IPS DF 6.9 (cell line): ENCODE measurements at places on chromosomes 11 and 22.

- no peak for DNase-seq
Observed at GRCh38 chr22:25182131-25183110, 17.2 kb upstream of the CRYBB3 start.

GRCh38 chr22:33873186-33873585 is 47.1 kb downstream of the LARGE1 start:
- DNase-seq, result no peak

DNA sequence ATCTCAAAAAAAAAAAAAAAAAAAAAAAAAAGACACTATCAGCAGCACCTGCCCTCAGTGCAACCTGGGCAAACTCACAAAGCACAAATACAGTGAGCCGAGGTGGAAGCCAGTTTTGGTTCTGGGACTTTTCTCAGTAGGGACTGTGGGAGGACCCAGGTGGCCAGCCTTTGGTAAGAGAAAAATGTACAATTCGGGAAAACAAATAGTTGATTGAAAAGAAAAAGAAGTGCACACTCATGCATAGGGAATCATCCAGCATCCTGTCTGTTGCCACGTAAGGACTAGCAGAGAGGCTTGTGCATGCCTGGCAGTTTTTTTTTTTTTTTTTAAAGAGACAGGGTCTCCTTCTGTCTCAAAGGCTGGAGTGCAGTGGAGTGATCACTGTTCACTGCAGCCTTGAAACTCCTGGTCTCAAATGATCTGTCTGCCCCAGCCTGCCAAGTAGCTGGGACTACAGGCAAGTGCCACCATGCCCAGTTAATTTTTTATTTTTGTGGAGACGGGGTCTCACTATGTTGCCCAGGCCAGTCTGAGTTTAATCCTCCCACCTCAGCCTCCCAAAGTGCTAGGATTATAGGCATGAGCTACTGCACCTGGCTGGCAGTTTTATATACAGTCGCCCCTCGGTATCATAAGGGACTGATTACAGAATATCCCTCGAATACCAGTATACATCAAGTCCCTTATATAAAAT is 36.7 kb downstream of the TPST2 start:
- no peak for DNase-seq

DNA sequence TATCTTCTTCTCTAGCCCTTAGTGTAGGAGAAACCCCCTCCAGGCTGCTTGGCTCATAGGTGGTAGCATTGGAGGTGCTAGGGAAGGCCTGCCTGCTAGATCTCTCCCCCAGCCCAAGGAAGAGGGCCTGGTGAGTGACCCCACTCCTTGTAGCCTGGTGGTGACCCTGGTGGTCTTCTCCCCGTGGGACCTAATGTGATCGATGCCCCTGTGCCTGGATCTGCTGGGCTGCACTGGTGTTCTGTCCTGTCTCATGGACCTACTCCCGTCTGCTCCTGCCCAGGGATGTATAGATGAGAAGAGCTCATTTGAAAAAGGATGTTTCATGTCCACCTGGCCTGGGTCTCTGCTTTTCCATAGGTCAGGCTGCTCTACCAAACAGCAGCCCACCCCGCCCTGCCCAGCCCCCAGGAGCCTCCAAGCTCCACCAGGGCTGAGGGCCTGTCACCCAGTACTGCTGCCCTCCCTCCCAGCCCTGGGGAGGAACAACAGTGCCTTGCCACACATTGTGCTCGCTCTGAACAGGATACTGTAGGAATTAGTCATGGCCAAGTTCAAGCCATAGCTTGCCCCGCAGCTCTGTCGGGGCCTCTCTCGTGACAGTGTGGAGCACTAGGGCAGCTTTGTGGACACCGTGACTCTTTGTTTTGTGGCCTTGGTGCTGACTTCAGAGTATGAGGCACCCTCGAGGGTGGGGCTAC is 19.7 kb downstream of the SLC37A2 start:
- no peak for DNase-seq

DNA sequence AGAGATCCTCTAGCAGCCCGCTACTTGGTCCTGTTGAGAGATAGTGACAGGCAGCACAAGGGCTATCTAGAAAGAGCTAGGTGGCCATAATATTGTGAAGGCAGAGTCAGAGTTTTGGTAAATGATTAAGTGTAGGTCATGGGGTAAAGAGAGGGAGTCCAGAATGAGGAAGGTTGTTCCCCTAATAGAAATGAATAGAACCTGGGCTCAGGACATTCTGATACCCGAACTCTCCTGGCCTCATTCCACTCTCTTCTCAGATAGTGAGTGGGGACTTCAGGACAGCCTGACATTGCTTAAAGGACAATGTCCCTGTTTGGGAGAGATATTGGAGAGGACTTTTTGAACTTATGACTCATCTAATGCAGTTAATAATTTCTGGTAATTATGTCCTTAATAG is 20.6 kb downstream of the SLC5A1 start:
- no peak for DNase-seq

DNA sequence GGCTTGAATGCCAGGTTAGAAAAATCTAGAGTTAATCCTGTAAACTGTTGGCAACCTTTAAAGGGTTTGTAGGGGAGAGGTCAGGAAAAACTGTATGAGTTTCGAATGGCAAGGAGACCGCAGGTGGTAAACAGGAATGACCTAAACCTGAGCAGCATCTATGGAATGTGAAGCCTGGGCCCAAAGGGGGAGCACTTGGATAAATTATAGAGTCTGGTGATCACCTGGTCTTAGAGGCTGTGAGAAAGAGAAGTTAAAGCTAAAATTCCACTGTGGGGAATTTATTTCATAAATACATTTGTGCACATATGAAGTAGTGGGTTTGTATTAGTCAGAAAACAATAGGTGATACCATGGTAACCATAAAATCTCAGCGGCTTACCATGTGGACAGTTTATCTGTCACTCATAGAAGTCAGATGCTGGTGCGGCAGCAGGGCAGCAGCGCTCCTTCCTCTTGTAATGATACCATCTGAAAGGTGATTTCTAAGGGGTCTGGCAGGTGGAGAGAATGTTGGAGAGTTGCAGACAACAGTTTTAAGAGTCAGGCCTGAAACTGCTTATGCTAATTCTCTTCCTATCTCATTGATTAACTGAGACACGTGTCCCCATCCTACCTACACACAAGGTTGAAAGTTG is 1104.4 kb upstream of the CCDC90B start:
- DNase-seq, result peak; percentile 35

DNA sequence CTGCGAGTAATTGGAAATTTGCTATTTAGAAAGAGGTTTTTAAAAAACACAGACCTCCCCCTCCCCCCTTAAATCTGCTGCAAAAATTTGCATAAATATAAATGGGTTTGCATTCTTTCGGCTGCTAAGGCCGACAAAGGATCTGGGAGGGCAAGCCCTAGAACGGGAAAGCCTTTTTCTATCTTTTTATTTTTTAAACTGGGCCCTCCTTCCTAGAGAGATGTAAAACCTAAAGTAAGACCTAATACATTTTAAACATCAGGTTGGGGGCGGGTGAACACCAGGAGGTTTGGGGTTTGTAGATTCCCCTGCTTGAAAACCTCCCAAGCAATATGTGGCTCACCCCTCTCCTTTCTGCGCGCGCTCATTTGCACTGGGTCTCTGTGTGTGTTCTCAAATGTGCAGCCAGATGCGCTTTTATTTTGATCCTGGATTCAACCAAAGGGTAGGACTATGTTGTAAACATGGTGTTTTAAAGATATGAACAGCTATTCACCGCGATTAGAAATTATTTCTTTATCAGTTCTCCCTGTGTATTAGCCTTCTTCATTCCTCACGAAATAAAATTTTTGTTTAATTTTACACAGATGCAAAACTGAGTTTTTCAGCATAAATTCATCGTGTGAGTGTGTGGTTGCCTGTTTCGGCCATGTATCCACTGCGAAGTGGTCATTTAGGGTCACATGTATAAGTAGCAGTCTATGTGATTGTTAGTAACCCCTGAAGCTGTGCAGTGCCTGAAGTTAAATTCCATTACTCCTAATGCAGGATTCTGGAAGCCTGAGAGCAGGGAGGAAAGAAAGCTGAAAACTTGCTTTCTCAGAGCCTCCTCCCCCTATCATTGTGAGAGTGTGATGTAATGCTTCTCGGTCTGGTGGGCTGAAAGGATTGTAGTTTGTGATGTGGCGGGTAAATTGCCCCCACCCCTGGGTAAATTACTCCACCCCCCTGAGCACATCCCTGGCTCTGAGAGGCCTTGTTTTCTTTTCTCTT is 988 bp downstream of the TNRC6B start:
- no peak for DNase-seq

GRCh38 chr22:21778705-21779363 is 43.2 kb upstream of the YPEL1 start:
- DNase-seq, result no peak

- DNase-seq, result no peak
Observed at GRCh38 chr22:24323233-24323632, 52.6 kb downstream of the SPECC1L start.

GRCh38 chr22:29331213-29331612 is 15.7 kb upstream of the RASL10A start:
- DNase-seq, result no peak

DNA sequence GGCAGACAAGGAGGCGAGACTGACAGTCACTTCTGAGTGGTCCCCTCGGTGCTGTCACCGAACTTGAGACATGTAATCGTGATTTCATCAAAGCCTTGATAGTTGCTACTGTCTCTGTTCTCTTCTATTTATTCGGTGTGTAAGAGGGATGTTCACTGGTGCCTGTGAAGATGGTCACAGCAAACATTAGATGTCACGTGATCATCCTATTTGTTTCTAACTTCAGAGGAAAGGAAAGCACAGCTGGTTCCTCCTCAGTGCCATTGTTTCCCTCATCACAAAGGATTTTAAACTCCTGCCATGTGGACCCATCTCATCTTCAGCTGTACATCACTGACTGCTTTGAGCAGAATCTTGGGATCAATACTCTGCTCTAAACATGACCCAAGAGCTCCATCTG is 73.1 kb upstream of the CLMP start:
- DNase-seq, result no peak

- DNase-seq, result no peak
Observed at GRCh38 chr11:86809561-86809960, 9.2 kb downstream of the PRSS23 start.

DNA sequence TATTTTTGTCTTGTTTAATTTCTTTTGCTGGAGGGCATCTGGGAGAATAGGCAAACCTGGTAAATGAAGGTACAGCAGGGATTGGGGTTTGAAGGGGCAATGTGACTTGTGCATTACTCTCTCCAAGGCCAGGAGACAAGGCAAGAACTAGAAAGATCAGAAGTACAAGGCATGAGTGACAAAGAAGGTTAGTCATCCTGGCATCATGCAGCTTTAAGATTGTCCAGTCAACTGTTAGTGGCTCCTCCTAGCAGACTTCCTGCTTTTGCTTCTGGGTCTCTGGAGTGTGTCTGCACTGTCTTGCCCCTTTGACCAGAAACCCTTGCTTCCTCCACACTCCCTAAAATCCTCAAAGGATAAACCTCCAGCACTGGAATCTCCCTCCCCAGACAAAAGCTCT is 27.2 kb upstream of the GLYATL1 start:
- DNase-seq, result no peak

DNA sequence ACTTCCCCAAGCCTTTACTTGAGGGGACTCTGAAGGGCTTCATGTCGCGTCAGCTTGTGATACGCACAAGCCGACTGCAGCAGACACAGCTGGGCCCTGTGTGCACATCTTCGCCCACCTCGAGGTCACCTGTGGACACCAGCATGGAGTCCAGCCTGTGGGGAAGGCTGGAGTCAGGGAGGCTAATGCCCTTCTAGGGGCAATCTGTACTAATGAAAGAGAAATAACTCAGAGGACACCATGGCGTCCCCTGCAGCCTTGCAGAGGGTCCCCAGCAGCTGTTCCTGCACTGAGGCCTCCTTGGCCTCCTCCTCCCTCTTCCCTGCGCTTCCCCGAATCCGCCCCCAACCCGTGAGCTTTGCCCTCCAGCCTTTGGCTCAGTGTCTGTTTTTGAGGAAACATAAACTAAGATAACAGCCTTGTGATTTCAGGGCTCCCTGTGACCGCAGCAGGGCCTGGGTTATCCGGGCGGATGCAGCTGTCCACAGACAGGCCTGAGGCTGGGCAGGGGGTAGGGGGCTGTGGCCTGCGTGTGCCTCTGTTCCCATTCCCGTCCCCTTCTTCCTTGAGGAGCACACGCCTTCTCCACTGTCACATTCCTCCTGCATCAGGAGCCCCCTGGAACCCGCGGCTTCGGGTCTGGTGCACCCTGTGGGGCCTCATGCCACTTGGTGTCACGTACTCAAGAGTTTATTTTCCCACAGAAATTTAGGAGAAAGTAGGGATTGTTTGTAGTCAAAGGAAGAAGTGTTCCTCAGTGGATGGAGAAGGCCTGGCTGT is 25.0 kb downstream of the KRTAP5-5 start:
- DNase-seq, result no peak

- DNase-seq, result no peak
Observed at GRCh38 chr22:43923191-43923590, 414 bp upstream of the PNPLA3 start.

DNA sequence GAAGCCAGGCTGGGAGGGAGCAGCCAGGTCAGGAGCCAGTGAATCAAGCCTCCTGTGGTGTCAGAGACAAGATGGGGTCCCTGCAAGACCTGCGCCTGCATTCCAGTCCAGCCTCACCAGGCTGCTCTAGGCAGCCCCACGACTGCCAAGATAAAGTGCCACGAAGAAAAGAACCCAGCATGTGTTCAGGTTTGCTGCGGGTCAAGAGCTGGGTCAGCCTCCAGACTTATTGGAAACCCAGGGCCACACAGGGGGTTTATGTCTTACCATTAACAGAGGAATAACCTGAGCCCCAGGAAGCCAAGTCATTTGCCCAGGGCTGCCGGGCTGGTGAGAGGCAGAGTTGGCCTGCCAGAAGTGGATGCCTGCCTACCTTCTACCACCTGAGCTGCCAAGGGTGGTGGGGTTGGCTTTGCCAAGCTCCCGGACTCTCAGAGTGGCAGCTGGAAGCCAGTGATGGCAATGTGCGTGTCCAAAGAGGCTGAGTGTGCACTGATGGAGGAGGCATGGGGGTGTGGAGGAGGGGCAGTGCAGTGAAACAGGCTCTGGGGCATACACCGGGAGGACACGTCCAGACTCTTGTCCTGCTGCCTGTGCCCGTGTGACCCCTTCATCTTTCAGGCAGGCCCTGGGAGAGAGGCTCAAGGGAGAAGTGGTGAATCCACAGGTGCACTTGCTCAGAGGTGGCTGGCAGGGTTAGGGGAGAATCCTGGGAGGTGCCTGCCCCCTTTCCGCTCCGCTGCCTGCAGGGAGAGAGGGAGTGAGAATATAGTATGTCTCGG is 1.7 kb downstream of the RASD2 start:
- no peak for DNase-seq

- no peak for DNase-seq
Observed at GRCh38 chr22:32917577-32918354, 116.3 kb downstream of the TIMP3 start.

- DNase-seq, result no peak
Observed at GRCh38 chr11:128604723-128605122, 17.4 kb upstream of the ETS1 start.

GRCh38 chr11:43397251-43397650 is 38.5 kb downstream of the TTC17 start:
- DNase-seq, result no peak

- DNase-seq, result no peak
Observed at GRCh38 chr11:74232311-74232950, 61.3 kb downstream of the PPME1 start.

- DNase-seq, result no peak
Observed at GRCh38 chr11:116892374-116892773, 55.0 kb upstream of the APOA1 start.

GRCh38 chr11:33987975-33988580 is 63.5 kb upstream of the CAPRIN1 start:
- DNase-seq, result peak; percentile 74
